Activated naive CD4-positive, alpha-beta T cell treated with anti-CD3 and anti-CD28 coated beads, Interleukin-2, amount 50 U/mL, for 72 hours (primary cell): ENCODE measurements at places on chromosomes 12 and 14.

DNA sequence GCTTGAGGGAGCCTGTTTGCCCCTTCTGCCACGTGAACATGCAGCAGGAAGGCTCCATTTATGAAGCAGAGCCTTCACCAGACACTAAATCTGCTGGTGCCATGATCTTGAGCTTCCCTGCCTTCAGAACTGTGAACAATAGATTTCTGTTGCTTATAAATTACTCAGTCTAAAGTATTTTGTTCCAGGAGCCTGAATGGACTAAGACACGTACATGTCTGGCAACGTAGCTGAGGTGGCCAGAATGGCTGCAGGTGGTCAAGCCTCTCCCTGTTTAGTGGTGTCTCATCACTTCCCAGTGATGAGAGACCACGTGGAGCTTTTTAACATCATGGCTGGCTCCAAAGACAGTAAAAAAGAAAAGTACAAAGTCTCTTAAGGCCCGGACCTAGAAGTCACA lies 32.2 kb upstream of the SLC38A2 start:
- DNase-seq = no peak

DNA sequence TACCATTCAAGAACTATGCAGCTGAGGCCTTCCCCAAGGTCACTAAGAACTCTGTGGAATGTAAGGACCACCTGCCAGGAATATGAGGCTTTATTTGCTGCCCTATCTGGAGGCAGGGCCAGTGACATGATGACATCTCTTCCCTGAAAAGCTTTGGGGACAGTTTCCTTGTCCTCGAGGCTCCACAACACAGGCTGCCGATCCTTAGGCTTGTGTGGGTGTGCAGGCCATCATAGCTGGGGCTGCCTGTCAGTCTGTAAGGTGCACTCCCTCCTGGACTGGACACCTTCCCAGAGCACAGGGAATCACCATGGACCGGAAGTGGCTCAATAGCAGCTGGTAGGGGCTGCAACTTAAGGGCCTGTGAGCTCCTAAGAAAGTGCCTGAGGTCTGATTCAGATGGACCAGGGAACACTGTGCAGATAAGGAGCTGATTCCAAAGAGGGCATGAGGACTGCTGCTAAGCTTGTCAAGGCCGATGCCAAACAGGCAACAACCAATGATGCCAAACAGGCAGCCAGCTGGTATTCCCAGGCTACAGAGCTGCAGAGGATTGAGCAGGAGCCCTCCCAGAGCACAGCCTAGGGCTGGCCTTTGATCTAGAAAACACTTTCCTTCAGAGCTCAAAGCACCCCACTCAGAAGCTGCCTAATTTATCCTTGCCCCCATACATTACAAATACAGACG lies 84.3 kb downstream of the CRACR2A start:
- DNase-seq = no peak

GRCh38 chr14:22715186-22715812 lies 51.2 kb upstream of the OXA1L start:
- no peak for DNase-seq

GRCh38 chr12:29152981-29153630 lies 4.0 kb downstream of the FAR2 start:
- no peak for DNase-seq

DNA sequence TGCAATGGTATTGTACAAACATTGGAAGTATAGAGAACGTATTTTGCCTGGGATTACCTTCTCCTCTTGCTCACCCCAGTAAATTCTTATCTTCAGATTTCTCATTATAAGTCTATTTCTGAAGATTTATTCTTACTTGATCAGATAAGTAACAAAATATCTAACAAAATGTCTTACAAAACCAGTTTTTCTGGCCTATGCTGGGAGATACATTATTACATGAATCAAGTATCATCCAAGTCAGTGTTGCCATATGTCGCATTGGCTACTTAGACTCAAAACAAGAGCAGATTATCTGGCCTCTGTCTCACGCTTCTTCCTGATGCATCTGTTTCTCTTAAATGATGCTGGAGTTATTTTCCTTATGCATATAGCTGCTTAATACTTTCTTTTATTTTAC lies 408.5 kb downstream of the CCER1 start:
- no peak for DNase-seq

- DNase-seq = no peak
These were observed 212.6 kb downstream of the TMTC3 start for GRCh38 chr12:88354691-88355090.

- no peak for DNase-seq
These were observed 74.0 kb downstream of the PCNX1 start for GRCh38 chr14:70981000-70981952.

DNA sequence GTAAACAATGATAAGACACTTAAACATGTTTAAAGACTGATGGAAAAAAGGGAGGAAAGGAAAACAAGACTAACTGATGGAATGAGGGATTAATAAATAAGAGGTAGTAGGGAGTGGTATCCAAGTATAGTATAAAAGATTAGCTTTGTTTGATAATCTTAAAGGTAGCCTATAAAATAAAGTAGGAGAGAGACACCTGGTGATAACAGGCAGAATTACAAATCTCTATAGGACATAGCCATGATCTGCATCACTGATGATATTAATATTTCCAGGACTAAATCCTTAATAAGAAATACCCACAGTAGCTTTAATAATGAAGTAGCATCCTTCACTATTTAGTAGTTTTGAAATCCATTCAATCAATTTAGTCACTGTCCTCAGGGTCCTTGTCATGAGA lies 30.4 kb downstream of the DLGAP5 start:
- no peak for DNase-seq

DNA sequence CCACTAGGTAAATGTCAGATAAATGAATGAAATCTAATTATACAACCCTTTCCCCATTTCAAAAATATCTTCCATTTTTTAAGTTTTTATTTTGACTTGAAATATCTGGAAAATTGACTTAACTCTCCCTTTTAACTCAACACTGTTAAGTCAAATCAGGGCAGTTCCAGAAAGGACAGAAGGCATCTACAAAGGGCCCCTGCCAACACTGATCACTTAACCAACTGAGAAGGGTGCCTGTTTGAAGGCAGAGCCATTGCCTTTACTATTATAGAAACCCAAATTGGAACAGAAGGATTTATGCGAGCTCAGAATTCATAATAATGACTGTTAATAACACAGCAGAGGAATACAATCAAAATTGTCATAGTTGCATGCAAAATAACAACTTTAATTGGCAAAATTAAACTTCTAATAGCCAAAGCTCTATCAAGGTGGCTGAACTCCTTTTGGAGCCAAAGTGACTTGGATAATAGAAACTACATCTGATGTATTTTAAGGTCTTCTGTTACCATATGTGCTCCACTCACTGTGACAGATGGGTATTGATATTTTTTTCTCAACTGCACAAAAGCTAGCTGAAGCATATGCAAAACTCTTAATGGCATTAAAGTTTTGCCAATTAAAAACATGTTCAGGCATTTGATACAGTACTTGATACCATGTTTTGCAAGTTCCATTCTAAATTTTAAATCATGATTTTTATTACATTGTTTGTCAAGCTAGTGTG lies 383.8 kb downstream of the NOVA1 start:
- DNase-seq = no peak

DNA sequence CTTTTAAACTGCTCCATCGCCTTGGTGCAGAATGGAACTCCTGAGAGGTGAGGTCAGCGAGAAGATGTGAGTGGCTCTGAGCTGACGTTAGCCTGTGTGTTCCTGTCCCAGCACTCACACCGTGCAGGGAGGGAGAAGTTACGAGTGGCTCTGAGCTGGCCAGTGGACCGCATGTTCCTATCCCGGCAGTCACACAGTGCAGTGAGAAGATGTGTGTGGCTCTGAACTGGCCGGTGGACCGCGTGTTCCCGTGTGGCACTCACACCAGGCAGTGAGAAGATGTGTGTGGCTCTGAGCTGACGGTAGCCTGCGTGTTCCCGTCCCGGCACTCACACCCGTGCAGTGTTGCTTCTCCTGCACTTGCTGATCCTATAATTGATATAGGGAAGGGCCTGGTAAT lies 59.9 kb downstream of the VCPKMT start:
- no peak for DNase-seq

- DNase-seq = no peak
These were observed 57.6 kb downstream of the BRMS1L start for GRCh38 chr14:35883677-35884293.

DNA sequence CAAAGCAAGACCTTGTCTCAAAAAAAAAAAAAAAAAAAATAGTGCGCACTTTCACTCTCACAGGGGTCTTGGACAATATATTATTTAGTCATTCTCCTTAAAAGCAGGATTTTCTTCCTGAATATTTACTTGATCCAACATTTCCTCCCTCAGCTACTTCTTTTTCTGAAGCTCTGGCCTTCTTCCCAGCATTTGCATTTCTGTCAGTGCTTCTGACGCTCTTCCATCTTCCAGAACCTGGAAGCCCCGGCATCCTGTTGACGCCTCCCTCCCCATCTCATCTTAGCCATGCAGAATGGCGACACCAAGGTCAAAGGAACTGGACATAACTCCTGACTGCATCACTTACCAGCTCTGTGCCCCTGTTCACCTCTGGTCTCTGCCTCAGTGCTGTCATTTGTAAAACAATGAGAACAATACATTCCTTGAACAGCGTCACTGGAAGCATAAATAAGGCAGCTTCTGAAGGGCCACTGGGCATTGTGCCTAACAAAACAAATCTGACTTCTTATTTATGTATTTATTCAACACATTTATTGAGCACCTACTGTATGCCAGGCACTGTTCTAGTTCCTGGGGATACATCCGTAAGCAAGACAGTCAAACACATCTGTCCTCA lies 90.9 kb upstream of the MDM1 start:
- DNase-seq = no peak

DNA sequence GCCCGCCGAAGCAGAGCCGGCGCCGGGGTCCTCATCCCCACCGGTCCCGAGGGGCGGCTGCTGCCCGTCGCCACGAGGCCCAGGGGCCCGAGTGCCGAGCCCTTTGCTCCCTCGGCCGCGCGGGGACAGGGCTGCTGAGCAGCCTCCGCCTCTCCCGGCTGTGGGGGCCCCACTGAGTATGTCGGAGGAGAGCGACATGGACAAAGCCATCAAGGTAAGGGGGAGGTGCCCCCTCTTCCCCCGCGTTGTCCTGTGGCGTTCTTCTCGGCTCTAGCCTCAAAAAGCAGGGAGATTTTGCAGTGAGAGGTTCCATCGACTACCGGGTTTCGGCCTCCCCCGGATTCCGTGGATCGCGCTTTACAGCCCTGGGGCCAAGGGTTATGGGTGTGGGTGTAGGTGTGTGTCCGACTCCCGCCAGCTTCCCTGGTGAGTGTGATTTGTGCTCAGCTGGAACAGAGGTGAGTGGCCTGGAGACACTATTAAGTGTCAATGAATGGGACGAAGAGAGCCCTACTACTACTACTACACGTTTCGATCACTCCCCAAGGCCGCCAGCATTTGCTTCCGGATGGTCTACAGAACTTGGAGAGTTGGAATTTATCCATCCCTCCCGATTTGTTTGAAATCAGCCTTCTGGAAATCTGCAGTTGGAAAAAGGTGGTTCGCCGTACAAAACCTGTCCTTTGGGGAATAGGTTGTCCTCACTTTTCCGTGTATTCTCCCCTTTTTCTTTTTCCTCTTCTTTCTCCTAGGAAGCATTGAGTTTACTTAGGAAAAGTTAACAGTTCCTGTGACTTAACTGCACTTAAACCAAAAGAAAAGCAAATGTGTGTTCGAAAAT lies 748 bp downstream of the MAPKAPK5 start:
- DNase-seq = peak; percentile 59

GRCh38 chr14:88856786-88857366 lies 32.4 kb downstream of the TTC8 start:
- no peak for DNase-seq

GRCh38 chr14:105206873-105207272 lies 25.8 kb upstream of the NUDT14 start:
- DNase-seq = no peak

GRCh38 chr12:62983594-62983993 lies 48.6 kb upstream of the PPM1H start:
- DNase-seq = no peak

DNA sequence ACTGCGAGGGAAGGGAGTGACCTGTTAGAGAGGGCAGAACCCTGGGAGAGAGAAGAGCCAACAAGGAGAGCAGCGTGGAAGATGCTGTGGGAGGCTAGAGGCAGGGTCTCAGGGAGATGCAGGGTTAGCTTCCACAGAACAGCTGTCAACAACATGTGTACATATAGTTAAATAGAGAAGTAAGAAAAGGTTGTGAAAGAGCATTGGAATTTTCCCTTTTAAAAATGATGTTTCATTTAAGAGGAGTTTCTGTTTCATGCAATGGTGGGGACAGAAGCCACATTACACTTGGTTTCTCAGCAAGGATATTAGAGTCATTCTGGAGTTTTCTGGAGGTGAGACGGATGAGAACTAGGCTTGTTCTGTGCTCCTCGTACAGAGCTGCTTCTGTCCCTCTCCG lies 23.8 kb upstream of the TBC1D30 start:
- DNase-seq = no peak

DNA sequence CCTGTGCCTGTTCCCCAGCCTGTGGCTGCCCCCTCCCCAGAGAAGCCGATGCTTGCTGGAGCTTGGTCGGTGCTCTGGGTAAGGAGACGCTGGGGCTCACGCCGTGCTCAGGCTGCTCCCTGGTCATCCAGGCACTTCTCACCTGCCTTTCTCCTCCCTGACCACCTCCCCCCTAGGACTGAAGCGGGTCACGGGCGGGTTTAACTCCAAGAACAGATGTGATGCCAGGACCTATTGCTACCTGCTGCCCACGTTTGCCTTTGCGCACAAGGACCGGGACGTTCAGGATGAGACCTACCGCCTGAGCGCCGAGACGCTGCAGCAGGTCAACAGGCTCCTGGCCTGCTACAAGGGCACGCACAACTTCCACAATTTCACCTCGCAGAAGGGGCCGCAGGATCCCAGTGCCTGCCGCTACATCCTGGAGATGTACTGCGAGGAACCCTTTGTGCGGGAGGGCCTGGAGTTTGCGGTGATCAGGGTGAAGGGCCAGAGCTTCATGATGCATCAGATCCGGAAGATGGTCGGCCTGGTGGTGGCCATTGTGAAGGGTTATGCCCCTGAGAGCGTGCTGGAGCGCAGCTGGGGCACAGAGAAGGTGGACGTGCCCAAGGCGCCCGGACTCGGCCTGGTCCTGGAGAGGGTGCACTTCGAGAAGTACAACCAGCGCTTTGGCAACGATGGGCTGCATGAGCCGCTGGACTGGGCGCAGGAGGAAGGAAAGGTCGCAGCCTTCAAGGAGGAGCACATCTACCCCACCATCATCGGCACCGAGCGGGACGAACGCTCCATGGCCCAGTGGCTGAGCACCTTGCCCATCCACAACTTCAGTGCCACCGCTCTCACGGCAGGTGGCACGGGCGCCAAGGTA lies 8.4 kb upstream of the EP400 start:
- DNase-seq = no peak
